H54 (cell line): ENCODE measurements at places on chromosomes 7 and 10.
A peak's percentile ranks its signal among the peaks of the same experiment; 100 is the strongest.

- peak; percentile 59 for DNase-seq
These were observed 120.6 kb downstream of the SLIT1 start for GRCh38 chr10:97065128-97065527.

DNA sequence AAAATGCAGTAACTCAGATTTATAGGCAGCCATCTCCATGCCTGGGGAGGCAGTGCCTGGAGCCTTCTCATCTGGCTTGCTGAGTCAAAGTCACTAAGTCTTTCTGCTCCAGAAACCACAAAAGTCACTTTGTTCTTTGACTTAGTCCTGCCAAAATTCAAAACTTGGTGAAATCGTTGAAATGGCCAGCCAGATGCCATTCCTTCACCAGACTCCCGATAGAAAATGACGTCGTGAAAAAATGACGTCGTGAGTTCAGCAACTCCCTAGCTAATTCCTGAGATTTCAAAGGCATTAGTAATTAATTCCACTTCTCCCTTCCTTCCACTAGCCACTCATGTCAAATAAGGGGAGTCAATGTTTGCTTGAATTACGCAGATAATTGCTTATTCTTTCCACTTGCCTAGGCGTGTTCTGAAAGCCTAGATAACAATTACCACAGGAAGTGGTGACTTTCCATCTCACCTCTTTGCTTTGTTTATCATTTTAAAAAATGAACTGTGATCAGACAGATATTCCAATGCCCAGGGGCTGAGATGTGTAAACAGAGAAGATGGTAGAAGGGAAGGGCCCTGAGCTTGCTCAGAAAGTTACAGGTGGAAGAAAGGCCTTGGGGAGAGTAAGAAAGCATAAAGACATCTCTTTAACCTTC is 48.5 kb upstream of the OSBPL3 start:
- no peak for DNase-seq

DNA sequence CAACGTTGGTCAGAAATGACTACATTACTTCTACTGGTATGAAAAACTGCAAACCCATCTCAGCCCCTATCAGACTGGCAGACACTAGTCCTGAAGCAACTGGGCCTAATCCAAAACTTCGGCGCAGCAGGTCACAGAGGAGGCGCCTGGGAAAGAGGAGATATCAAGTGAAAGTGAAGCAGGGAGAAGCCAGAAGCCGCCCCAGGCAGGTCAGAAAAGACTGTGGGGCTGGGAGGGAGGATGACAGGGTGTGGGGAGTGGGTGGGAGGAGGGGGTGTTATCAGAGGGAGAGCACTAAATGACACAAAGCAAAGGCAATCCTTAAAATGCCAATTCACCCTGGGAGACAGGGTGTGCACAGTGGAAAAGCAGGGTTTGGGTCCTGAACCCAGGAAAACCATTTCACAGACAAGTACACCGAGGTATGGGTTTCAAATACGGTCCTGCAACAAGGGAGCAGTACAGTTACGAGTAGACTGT is 731 bp downstream of the CHCHD3 start:
- DNase-seq, result peak; percentile 7

GRCh38 chr7:78099715-78100394 is 301.3 kb downstream of the PHTF2 start:
- no peak for DNase-seq

DNA sequence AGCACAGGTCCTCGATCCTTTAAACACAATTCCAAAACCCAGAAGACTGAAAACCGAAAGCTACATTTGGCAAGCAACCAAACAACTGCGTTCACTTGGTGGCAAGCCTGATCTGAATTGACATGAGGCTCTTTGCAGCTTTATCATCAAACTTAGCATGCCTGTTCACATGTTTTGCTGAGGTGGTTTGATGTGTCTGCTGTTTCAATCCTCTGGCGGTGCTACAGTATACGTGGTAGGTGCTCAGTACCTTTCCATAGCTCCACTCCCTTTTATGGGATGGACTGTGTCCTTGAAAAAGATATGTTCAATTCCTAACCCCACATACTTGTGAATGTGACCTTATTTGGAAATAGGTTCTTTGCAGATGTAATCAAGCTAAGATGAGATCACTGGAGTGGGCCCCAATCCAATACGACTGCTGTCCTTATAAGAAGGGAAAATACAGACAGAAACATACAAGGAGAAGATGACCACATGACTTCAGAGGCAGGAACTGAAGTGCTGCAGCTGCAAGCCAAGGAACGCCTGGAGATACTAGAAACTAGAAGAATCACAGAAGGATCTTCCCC is 33.4 kb downstream of the CCDC6 start:
- no peak for DNase-seq

DNA sequence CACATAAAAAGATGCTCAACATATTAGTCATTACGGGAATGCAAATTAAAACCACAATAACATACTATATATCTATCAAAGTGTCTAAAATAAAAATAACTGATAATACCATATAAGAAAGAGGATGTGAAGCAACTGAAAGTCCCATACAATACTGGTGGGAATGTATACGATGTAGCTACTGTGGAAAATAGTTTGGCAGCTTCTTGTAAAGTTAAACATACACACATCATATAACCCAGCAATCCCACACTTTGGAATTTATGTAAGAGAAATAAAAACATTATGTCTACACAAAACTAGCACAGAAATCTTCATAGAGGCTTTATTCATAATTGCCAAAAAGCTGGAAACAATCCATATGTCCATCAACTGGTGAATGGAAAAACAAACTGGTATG is 10.5 kb upstream of the COMMD3 start:
- no peak for DNase-seq

DNA sequence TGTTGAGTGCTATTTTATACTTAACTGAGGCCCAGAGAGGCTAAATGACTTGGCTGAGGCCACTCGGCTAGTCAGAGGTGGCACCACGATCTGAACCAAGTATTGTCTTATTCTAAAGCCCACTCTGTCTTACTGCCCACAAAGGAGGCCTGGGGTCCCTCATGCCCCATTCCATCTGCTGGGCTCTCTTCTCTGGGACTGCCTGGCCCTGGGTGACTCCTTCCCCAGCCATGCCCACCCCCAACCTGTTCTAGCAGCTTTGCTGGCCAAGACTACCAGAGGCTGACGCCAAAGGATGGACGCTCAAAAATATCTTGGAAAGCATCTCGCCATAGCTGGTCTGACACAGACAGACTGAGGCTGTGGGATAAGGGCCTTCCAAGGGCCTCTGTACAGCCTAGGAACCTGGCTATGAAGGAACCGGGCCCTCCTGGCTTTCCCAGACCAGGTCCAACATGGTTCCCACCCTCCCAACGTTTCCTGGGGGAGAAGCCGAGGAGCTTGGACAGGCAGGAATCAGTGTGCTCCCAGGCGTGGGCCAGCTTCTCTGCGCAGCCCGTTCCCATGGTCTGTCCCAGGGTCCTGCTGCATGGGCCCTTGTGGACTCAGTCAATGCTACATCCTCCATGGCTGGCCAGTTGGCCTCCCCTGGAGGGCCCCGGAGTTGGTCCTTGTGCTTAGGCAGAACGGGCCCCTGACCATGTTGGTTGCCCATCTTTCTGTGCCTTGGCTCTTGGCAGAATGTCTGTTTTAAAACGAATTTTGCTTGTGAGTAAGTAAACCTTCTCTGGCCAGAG is 11.7 kb downstream of the HSPA12A start:
- DNase-seq, result no peak

GRCh38 chr7:106895246-106895864 is 30.3 kb downstream of the PIK3CG start:
- no peak for DNase-seq

GRCh38 chr10:133164816-133165555 is 5.0 kb downstream of the KNDC1 start:
- no peak for DNase-seq

DNA sequence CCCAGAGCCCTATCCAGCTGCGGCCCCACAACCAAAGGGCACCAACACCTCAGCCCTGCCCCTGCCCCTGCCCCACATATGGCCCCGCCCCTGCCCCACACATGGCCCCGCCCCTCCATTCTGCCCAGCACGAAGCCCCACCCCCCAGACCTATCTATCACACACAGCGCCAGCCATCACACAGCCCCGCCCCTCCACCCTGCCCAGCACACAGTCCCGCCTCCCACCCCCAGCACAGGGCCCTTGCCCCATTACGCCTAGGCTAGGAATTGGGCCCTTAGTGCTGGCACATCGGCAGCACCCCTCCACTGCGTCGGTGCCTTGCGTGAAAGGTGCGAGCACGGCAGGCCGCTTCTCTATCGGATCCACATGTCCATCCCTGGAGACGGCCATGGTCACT is 126.8 kb downstream of the MAD1L1 start:
- no peak for DNase-seq

DNA sequence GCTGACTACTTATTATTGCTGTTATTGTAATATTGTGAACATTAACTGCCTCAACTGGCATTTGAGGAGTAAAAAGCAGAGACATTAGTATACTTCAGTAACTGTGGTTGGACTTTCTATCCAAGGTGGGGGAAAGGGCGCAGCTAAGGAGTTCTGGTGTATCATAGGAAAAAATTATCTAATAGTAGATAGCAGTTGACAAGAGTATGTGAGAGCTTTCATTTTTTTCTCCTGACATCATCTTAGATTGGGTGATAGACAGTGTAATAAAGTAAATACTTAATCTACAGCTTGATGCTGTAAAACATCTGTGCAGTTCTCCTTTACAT is 68.9 kb downstream of the PHTF2 start:
- DNase-seq, result no peak

DNA sequence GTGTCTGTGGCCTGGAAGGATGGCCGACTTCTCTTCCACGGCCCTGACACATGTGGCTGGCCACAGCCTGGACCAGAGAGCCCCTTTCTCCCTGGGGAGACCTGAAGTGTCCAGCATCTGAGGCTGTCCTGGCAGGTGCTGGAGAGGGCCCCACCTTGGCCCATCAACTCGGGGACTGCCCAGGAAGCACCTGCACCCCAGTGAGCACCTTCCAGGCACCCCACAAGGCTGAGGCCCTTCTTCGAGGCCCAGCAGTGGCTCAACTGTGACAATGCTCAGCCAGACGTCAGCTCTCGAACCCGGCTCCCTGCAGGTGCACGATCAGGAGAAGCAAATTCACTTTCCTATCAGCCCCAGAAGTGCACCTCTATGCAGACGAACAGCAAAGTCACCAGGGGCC is 24.3 kb downstream of the RGS10 start:
- DNase-seq, result no peak

DNA sequence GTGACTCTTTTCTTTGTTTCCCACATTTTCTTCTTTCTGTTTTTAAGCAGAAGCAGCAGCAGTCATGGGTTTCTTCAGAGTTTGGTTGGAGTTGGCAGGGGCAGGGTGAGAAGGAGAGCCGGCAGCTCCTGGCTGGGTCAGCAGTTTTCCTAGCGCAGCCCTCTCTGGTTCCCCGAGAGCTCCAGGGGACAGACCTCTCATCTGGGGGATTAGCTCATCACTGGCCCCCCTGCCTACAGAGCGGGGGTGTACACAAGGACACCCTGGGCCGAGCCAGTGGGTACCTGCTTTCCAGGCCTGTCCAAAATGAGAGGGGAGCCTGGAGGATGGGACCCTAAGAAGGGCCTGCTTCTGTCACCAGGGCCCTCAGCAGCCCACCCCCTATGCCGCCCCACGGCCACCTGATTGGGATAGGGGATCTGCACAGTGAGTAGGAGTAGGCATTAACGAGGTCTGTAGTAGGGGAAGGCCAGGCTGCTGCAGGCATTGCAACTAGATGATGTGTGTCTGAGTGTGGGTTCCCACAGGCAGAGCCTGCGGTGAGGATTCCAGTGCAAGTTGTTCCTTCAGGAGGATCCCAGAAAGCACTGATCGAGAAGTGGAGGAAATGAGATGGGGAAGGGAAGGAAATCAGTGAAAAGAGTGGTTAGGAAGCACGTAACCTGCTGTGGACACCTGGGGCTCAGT is 122.9 kb upstream of the PPIF start:
- no peak for DNase-seq

- DNase-seq, result peak; percentile 72
These were observed at the start of gene IL6 for GRCh38 chr7:22726907-22727713. IL6 (plus strand) TSS chr7:22727200; CDS start chr7:22727263, 63 bp downstream.

- no peak for DNase-seq
These were observed 91.7 kb downstream of the SLC25A40 start for GRCh38 chr7:87784424-87784823.

DNA sequence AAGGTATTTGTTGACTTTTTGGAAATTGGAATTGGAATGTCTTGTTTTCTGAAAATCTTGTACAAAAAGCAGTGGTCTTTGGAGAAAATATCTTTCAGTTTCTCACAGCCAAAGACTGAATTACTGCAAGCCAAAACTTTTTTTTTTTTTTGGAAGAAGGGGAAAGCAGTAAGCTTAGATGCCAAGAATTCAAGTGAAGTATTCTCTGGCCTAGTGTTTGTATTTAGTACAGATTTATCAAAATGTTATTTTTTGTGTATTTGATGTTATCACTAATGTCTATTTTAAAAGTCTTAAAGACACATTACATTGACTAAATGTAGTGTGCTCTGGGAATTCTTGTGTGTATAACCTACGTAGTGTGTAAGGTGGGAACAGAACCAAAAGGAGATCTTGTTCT is 6.2 kb downstream of the TET1 start:
- DNase-seq, result no peak

DNA sequence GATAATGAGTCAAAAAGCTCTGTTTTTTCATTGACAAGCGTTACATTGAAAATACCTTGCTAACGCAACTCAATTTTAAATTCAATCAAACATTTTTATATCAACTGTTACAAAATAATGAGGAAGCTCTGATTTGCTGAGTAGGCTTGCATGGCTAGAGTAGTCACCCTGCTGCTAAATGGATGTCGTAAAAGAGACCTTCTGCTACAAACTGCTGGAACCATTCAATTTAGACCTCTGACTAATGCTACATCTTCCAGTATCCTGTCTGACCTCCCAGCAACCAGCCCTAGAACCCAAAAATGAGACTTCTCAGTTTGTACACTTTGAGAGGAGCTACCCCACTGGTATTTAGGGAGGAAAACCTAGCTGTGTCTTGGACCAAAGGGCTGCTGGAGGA is 84.0 kb upstream of the ELMO1 start:
- no peak for DNase-seq

DNA sequence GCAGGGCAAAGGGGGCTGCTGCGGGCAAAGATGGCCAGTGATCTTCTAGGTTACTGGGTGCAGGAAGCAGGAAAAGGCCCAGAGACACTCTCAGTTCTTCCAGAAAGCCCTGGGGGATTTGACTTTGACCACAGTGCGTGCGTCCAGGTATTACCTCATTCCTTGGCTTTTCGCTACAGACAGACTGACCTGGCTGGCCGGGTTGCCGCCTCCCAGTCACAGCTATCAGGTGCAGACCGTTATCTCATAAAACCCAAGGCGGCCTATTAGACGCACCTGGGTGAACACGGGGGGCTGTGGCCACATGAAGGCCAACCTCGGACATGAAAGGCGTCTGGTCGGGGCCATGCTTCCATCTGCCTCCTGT is 80.3 kb downstream of the FOXL3 start:
- DNase-seq, result no peak

- DNase-seq, result no peak
These were observed 11.3 kb downstream of the ACADSB start for GRCh38 chr10:123019941-123020703.

DNA sequence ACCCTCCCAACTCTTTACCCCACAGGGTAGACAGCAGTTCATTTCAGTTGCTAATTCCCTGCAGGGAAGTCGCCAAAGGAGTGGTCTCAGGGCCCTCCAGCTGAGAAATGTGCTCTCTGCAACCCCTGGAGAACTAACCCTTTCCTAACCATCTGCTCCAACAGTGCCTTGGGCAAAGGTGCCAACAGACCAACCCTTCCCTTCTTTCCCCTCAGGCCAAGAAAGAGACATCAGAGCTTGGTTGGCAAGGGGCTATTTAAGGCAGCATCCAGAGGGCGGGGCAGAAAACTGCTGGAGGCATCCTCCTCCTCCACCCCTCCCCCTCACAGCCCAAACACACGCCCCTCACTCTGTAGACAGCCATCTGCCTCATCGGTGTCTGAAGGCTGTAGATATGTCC is 1.7 kb downstream of the SORBS1 start:
- no peak for DNase-seq
